Vagina (tissue), 2 donors: ENCODE measurements at places on chromosomes 2 and 18.

DNA sequence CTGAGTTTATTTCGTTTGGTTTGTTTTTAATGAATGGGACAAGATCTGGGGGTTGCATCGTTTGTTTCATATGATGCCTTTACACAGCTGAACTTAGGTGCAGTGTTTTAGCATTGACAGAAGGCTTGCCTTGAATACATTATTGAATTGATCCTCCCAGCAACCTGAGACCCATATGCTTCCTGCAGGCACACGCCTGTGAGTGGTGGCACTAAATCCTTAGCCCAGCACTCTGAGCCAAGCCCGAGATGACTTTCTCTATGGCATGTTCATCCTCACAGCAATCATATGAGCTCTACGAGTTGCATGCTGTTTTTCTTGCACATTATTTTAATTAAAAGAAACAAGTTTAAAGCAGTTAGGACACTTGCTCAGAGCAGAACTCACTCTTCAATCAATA, 47.8 kb upstream of the AGAP1 start:
- DNase-seq, result no peak

GRCh38 chr2:118822572-118822971, 24.9 kb downstream of the EN1 start:
- no peak for DNase-seq

GRCh38 chr18:57131782-57132181, 15.1 kb upstream of the BOD1L2 start:
- DNase-seq, result no peak

GRCh38 chr2:64649626-64650025, 4.1 kb downstream of the SERTAD2 start:
- no peak for DNase-seq

GRCh38 chr2:237497009-237497837, 10.2 kb downstream of the MLPH start:
- no peak for DNase-seq
